Cerebellar nuclear complex (tissue), 1 donor: ENCODE measurements at places on chromosomes 16 and 17.

DNA sequence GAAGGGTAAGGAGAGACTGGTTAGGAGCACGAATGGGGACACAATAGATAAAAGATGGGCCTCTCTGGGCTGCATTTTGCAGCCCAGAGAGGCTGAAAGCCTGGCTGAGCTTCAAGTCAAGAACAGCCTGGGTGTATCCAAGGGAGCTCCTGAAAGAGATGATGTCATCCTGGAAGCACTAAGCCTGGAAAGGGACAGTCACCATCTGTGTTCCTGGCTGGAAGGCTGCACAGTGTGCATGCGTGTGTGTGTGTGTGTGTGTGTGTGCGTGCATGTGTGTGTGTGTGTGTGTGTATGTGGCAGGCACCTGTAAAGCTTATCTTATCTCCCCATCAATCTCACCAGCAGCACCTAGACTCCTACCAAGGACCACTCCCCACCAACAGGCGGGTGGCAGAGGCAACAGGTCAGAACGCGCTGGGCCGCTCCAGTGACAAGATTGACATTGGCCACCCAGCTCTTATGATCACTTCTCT is 44.1 kb downstream of the COG7 start:
- peak; percentile 89 for DNase-seq

DNA sequence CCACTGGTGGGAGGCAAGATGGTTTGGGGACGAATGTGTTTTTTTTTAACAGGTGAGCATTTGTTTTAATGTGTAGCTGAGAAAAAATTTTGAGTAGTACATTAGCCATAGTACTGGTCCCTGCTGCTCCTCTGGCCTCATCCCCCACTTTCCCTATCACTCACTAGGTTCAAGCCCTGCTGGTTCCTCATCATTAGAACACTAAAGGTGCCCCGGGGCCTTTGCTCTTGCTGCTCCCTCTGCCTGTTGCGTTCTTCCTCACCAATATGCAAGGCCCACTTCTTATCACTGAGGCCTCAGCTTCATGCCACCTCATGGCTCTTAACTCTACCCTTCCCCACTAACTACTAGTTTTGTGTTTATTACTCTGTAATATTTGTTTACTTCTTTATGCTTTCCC is 74.5 kb downstream of the GNAO1 start:
- no peak for DNase-seq

DNA sequence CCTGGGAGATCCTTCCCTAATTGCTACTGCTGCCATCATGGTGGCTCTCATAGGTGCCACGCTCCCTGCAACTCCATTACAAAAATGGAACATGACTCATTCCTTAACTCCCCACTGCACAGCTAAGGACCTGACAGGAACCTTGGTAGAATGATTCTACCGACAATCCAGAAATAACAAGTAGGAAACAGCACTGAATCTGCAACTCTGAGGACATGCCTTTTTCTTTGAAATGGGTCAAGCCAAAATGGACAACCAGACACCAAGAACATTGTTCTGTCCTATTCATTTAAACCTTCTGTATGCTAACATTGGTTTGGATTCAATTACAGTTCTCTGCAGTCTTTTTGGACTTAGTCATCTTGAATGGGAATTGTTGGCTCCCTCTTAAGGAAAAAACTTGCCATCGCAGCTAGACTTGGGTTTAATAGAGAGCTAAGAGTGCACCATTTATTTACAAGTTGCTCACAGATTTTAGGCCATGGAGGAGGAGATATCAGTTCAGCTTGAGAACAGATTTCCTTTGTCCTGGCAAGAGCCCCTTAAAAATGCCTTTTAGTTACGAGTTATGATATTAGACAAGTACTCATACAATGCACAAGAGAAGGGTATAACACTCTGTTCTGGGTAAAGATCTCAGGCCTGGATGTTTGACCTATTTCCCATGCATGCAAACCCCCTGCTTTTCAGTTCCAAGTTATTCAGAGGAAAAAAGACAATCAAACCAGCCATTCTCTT is 20.9 kb upstream of the NSRP1 start:
- DNase-seq: no peak

DNA sequence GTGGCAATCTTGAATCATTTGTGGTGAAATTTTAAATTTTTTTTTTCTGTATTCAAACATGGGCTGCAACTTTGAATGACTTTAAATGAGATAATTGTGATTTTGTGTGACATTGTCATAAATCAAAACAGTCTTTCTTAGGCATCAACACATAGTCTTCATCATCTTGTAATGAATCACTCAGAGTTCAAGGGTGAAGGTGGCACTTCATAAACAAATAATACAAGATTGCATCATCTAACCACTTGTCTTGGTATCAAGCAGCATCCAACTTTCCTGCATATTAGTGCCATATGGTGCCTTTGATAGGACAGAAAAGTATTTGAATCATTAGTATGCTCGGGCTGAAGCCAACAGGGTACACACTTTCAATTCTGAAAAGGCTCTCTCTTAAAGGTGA is 392.4 kb upstream of the GOT2 start:
- no peak for DNase-seq

GRCh38 chr17:11372692-11373091 is 131.7 kb downstream of the SHISA6 start:
- no peak for DNase-seq

DNA sequence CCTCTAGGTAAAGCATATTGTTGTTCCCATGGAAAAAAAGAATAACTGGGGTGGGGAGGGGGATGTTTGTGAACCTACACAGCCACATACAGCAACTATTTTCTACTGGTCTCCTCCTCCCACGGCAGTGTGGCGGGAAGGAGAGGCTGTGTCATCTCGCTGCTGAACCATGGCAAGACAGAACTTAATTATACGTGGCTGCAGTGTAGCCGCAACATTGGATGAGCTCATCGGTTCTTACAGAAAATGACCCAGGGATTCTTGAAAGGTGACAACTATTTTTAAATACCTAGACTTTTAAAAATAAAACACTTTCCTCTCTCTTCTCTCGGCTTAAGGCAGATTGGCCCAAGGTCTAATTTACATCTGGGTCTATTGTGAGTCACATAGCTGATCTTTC is 19.8 kb upstream of the TEKT3 start:
- no peak for DNase-seq

DNA sequence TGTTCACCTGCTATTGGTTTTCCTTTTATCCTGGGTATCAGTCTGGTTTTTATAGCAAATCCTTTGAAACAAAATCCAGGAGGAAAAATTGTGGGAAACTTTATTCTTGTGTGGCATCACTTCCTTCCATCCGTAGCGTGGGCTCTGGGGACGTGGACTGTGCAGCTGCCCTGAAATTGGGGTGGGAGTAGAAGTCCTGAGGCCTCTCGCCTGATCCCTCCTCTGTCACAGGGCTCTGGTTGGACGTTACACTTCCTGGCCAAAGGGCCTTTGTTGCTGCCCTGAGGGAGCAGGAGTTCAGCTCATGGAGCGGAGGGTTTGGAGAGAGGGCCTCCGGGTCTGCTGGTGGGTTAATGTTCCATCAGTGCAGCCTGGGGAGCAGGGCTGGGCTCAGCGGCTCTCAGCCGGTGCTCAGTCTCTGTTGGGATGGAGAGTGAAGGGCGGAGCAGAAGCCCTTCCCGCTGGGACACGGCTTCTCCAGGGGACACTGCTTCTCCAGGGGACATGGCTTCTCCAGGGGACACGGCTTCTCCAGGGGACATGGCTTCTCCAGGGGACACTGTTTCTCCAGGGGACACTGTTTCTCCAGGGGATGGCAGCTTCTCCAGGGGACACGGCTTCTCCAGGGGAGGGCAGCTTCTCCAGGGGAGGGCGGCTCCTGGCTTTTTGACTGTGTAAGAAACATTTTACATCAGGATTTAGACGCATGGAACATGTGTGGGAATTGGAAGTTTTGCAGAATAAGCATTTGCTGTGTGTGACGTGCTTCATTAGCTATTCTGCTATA is 15.2 kb upstream of the RPL13 start:
- no peak for DNase-seq

DNA sequence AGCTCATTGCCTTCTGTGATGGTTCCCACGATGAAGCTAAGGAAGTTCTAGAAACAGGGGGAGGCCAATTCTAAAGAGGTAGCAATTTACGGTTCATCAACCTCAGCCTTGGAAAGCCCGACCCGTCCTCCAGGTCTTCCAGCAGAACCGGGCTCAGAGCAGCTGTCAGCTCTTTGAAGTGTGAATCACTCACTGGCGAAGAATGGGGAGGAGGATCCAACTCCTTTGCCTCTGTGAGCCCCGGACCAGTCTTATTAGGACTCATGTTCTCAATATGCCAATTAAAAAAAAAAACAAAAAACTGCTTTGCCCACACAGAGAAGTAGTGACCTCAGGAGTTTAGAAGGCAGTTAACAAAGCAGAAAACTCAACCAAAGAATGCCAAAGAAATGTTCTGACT is 31.4 kb downstream of the STX8 start:
- DNase-seq: no peak

DNA sequence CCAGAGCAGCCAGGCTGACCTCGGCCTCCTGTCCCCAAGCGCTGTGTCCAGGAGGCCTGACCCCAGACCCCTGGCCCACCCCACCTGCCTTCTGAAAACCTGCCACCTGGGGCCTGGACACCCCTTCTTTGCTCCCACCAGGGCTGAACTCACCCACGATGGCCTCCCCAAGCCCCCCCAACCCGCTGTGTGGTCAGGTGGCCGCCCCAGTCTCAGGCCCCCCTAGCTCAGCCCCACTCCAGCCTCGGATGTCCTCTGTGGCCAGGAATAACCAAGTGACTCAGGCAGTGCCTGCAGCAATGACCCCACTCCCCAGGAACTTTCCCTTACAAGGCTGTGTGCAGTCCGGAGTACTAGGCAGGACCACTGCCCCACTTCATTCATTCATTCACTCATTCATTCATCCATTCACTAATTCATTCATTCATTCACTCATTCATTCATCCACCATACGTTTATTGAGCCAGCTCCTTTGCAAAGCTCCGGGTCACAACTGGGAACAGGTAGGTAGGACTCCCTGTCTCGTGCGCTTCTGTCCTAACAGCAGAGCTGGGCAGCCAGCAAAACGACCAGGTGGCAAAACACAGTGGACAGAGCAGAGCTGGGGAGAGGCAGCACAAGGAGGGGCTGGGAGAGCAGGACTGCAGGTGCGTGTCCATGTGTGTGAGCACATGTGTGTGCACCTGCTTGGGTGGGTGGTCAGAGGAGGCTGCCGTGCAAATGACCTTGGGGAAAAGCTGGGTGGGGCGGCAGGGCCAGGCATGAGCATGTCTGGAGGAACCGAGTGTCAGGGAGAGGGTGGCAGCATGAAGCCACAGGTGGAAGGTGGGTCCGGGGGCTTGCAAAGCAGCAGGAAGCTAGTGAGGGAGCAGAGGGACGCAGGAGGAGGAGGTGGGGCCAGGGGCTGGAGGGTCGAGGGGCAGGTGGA is 75.8 kb upstream of the CBX4 start:
- no peak for DNase-seq
